Pulmonary artery endothelial cell (primary cell): ENCODE measurements at places on chromosomes 3 and 15.

DNA sequence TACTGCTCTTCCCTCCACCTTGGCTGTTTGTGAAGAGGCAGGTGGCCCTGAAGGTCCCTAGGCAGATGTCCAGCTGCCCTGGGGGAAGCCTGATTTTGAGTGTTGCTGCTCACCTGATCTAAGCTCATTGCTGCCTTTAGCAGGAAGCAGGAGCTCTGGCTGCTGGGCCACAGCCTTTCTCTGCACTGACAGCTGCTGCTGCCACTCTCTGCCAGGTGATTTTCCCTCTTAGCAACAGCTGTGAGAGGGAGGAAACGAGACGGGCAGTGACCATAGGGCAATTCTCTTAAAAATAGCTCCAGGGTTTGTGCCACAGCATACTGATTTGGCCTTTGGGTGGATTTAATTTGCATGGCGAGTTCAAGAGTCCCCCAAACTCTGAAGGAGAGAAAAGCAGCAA is 415.8 kb upstream of the SEMA6D start:
- no peak for DNase-seq

DNA sequence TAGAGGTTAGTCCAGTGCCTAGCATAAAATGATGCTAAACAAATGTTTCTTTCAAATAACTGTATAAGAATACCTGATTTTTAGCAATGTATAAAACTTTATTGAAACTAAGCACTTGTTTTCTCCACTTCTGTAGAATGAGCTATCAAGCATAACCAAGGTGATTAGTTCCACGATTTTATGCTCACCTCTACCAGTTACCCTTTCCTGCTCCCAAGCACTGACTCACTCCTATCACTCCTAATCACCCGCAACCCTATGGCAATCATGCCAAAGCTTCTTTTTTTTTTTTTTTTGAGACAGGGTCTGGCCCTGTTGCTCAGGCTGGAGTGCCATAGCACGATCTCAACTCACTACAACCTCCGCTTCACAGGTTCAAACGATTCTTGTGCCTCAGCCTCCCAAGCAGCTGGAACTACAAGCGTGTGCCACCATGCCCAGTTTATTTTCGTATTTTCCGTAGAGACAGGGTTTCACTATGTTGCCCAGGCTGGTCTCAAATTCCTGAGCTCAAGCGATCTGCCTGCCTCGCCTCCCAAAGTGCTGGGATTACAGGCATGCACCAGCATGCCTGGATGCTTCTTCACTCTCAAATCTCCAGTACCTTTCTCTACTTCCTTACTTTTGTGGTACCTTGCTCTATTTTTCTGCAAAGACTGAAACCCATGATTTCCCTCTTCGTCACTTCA is 3.9 kb downstream of the HSPBAP1 start:
- DNase-seq: no peak

- no peak for DNase-seq
Observed at GRCh38 chr3:44058022-44058867, 183.4 kb upstream of the TOPAZ1 start.

- DNase-seq: no peak
Observed at GRCh38 chr15:31228011-31228484, 98.6 kb upstream of the KLF13 start.

GRCh38 chr3:193157051-193157450 is 84.0 kb upstream of the PLAAT1 start:
- no peak for DNase-seq

DNA sequence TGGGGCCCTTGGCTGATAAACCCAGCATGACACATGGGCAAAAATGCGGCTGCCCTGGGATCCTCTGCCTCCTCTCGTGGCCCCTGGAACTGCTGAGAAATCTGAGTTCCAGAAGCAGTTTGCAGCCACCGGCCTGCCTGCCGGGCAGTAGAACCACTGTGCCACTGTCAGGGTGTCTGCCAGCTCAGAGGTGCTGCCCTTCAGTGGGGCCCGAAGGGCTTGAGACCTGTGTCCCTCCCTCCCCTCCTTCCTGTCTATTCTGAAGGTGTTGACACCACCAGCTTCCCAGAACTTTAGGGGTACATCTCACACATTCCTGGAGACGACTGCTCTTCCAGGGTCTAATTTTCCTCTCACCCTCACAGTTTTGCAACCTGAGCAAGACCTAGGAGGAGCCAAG is 88.2 kb upstream of the POMGNT2 start:
- no peak for DNase-seq

GRCh38 chr3:89957451-89957850 is 850.0 kb downstream of the EPHA3 start:
- no peak for DNase-seq

DNA sequence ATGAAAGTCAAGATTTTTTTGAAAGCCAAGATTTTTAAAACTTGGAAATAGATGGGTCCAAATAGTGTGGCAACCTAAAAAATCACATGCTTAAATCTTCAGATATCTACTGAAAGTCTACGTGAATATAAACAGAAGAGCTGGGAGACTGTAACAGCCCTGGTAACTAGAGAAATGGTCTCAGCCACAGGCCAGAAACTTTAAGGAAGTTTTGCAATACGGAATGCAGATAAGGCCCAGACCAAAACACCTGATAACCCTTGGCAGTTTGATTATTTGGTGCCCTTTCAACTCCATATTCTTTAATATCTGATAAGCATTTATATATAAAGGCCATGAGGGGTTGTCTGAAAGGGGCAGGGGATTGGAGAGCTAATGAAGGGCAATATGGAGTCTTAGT is 537.3 kb upstream of the TGFBR2 start:
- DNase-seq: no peak

DNA sequence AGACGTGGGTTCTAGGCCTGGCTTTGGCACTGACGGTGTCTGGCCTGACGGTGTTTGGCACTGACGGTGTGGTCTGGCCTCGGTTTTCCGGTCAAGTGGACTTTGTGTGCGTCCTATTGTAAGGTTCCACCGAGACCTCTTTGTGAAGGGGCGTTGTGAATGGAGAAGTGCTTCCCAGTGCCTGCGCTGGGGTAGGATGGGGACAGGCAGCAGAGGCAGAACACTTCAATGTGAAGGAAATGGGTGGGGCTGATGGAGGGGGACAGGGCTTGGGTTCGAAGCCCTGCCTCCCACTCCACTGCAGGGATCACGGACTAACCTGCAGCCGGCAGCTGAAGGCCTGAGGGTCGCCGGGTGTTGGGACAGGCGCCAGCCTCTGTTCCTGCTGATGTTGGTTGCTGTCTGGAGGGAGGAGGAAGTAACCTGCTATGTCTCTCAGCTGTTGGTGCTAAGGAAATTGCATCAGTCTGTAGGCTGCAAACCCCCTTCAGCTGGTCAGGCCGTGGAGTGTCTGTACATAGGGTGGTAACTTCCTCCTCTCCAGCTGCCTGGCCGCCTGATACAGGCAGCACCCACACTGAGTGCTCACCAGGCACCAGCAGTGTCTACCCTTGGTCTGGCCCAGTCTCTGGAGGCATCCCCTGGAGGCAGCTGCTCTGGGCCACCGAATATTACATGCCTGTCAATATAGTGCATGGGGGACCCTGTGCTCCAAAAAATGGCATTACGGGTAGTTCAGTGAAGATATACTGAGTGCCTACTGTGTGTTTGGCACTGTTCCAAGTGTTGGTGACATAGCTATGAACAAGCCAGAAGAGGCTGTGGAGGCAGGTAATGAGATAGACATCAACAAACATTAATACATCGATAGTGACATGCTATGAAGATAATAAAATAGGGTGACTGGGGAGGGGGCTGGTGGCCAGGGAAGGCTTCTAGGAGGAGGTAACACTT is 1.1 kb downstream of the TM6SF1 start:
- DNase-seq: peak; percentile 79

- DNase-seq: no peak
Observed at GRCh38 chr3:155329513-155330048, 36.1 kb upstream of the STRIT1 start.

- DNase-seq: no peak
Observed at GRCh38 chr15:89611317-89611716, 36.0 kb downstream of the TICRR start.

DNA sequence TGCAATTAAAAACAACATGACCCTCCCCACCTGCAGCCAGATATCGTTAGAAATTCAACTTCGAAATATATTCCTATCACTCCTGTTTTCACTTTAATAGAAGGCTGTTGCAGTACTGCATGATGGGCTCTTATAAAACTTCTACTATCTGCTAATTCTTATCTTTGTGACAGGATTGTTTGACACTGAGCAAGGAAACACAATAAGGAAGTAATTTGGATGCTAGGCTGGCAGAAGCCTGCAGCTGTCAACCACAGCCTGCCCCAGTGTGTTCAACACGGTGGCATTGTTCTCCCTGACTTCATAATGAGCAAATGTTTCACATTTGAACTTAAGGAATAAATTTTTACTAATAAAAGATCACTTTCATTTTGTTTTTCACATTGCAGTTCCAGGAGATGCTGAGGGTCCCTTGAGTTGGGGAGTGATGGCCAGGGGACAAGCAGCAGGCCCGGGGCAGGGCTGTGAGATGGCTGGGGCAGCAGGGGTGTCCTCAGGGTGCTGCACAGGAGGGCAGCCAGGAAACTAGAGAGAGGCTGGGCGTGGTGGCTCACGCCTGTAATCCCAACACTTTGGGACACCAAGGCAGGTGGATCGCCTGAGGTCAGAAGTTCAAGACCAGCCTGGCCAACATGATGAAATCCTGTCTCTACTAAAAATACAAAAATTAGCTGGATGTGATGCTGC is 64.8 kb upstream of the SEC61A1 start:
- no peak for DNase-seq

DNA sequence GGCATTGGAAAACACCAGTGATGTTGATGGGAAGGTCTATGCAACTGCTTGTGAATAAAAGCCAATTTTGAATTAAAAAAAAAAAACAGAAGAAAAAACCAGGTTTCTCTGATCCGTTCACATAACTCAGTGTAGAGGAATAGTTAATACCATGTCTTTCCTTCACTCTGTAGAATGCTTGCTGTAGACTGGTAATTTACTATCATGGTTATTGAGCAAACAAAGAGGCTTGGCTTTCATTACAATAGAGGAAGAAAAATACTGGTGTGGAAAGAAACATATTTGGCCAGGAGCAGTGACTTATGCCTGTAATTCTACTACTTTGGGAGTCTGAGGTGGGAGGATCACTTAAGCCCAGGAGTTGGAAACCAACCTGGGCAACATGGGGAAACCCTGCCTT is 41.1 kb downstream of the GATM start:
- no peak for DNase-seq

GRCh38 chr3:116005404-116005803 is 382.1 kb downstream of the GAP43 start:
- DNase-seq: no peak

- DNase-seq: no peak
Observed at GRCh38 chr3:179302111-179302510, 20.7 kb upstream of the ZNF639 start.

DNA sequence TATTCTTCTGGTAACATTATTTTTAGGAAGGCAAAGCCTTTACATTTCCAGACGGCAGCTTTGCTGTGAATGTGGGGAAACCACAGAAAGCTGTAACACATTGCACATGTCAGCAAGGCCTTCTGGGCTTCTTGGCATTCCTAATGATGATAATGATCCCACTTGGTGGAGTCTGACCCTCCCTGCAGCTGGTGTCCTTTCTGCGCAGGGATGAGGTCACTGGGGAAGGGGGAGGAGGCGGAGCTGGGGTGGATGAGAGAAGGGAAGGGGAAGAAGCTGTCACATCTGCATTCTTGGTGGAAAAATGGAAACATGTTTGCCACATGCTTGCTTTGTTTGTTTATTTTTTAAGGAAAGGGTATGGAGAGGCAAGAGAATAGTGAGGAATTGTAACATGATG is 68.6 kb downstream of the FILIP1L start:
- DNase-seq: no peak

DNA sequence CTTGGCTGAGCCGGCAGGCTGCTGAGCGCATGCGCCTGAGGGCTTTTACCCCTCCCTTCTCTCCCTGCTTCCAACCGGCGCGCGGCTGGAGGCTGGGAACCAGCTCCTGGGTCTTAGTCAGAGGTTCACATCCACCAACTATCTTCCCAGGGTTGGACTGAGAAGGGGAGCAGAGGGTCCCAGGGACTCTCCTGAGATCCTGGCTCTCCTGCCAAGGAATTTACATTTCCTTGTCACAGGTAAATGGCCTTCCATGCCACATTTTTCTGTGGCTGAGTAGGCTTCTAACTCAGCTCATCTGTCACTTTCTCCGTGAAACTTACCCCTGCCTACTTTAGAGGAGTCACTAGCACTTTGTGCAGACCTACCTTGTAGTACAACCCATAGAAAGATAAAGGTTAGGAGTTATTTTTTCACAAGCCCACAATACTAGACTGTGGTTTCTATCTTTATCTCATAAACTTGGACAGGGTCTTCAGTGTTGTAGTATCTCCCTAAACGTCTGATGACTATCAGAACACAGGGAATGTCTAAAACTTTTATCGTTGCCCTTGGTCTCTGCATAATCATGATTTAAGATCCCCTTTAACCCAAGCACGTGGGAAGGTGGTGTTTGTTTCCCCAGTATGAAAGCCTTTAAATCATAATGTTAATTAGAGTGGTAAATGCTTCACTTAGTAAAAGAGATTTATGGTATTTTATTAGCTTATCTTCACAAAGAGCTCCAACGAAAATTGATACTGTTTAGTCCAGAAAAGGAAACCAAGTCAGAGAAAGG is 638 bp upstream of the TBC1D5 start:
- no peak for DNase-seq

GRCh38 chr3:54125300-54125699 is 2.9 kb downstream of the CACNA2D3 start:
- DNase-seq: no peak

DNA sequence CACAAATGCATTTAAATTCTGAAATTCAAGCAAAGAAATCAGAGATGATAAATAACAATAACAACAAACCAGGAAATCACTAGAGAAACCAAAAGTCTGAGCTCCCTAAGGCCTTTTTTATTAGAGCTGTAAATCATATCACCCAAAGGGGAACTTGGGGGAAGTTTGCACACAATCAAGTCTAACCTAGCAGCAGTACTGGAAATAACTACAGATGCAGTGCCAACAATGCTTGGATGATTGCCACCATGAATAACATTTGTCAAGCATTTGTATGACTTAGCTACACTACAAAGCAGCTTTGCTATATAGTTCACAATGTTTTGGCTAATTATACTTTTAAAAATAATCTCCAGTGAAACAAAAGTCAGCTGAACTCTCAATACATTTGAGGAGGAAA is 27.8 kb downstream of the SHQ1 start:
- peak; percentile 81 for DNase-seq

GRCh38 chr3:87276484-87276883 is at the start of gene POU1F1:
POU1F1 (minus strand) TSS chr3:87276584; CDS start chr3:87276462, 122 bp downstream.
- no peak for DNase-seq

DNA sequence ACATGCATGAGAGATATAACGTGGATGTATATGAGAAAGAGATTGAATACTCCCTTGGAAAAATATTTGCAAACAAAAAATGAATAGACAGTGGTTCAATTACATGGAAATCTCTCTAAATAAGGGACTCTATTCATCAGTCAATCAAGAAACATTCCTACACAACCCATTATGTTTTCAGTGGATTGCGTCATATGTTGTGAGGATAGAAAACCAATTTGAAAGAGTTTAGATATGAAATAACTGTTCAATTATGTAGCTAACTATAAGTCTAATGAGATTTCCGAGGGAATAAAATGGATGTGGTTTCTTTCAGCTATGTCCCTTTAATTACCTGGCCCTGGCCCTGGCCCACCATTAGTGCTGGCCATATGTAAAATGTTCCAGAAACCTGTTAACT is 86.7 kb upstream of the TMCO5A start:
- no peak for DNase-seq

- no peak for DNase-seq
Observed at GRCh38 chr15:69573815-69574475, 121.3 kb downstream of the RPLP1 start.

- DNase-seq: peak; percentile 74
Observed at GRCh38 chr3:47989981-47990440, 26.2 kb downstream of the MAP4 start.

GRCh38 chr15:73362900-73363299 is 5.9 kb downstream of the HCN4 start:
- no peak for DNase-seq

- no peak for DNase-seq
Observed at GRCh38 chr3:40262331-40262730, 47.2 kb upstream of the EIF1B start.
